ENCODE measurements at places on chromosomes 7 and 10.

GRCh38 chr7:35905555-35905954 lies 104.7 kb downstream of the SEPTIN7 start:
- no peaks in the 10 kb centered on the region for H3K27me3 ChIP-seq
- DNase-seq, result no peak
- H3K4me1 ChIP-seq, result no peaks in the 10 kb centered on the region
- H3K4me3 ChIP-seq, result no peak overlapping the region

- no peaks in the 10 kb centered on the region for H3K27me3 ChIP-seq
- no peaks in the 10 kb centered on the region for H3K36me3 ChIP-seq
- DNase-seq, result no peak
- no peaks in the 10 kb centered on the region for H3K4me1 ChIP-seq
- H3K4me3 ChIP-seq, result no peak overlapping the region
These were observed 423.2 kb upstream of the PCDH15 start for GRCh38 chr10:55224007-55224781.

DNA sequence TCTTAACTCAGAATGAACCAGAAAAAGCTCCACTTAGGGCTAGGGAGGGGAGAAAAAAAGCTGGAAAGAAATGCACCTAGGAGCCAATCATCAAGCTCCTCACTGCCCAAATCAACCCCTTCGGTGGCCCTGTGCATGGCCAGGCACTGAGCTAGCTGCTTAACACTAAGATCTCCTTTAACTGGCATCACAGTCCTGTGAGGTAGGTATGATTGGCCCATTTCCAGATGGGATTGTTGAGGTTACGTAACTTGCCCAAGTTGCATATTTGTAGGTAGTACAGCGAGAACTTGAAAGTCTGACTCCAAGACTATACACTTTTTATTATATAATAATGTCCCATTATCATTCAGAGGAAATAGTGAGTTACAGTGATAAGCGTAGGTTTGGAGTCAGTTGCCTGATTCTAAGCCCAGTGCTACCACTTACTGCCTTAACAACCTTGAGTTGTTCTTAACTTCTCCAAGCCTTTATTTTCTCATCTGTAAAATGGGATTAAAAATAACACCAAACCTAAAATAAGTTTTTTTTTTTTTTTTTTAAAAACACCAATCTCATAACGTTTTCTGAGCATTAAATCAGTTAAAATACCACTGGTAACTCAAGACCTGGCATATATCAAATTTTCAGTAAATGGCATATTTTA lies 37.2 kb upstream of the ACSL5 start:
- H3K27ac ChIP-seq, result no peak overlapping the region
- no peaks in the 10 kb centered on the region for H3K4me1 ChIP-seq
- no peaks in the 10 kb centered on the region for H3K27me3 ChIP-seq
- no peak for DNase-seq
- no peaks in the 10 kb centered on the region for H3K36me3 ChIP-seq

GRCh38 chr7:70159121-70159520 lies 560.8 kb downstream of the AUTS2 start:
- no peak for DNase-seq
- H3K27ac ChIP-seq, result no peak overlapping the region
- no peaks in the 10 kb centered on the region for H3K27me3 ChIP-seq

DNA sequence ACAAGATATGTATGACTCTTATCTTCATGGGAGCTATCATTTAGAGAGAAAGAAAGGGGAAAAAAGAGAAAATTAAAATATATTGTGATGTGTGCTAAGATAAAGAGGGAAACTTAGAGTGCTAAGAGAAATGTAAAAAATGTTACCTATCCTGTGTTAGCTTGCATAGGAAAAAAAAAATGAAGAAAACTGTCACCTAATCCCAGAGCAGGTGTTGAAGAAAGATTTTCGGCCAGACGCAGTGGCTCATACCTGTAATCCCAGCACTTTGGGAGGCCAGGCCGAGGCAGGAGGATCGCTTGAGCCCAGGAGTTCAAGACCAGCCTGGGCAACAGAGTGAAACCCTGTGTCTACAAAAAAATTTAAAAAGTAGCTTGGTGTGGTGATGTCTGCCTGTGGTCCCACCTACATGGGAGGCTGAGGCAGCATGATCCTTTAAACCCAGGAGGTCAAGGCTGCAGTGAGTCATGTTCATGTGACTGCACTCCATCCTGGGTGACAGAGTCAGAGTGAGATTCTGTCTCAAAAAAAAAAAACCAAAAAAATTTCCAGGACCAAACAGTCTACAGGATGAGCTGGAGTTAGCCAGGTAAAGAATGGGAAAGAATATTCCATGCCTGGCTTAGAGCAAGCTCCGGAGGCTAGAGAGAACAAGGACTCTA lies 2.4 kb upstream of the MKLN1 start:
- H3K36me3 ChIP-seq, result no peaks in the 10 kb centered on the region
- H3K4me3 ChIP-seq, result no peak overlapping the region
- H3K27me3 ChIP-seq, result no peaks in the 10 kb centered on the region
- no peak for DNase-seq
- H3K4me1 ChIP-seq, result peaks cover 7% of the 10 kb centered on the region
- no peak overlapping the region for H3K27ac ChIP-seq

DNA sequence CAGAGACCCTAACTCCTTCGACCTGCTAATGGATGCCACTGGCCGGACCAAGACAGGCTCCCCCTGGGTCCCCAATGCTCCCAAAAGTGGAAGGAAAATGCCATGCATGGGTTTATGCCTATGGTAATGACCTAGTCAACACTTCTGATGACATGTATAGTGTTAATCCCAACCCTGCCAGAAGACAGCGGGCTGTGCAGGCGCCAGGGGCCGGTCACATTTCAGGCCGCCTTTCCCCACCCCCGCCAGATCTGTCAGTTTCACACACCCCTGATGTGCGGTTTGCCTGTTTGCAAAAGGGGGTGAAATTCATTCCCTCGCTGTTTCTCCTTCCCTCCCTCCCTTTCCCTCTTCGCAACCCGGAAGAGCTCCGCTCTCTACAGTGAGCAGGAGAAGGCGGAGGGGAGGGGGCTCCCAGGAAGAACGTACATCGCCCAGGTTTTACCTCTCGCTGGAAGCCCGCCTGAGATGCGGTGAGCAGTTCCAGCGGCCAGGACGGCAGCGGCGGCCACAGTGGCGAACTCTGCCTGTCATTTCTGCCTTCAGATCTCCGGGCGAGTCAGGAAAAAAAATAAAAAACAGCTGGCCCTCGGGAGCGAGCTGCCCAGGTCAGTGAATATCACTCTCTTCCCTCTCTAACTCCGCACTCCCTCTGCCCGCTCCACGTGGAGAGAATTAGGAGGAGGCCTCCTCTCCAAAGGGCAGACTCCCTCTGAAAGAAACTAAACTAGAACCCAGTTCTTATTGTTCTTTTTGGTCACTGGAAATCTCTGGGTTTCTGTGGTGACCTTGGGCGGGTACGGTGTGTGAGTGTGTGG lies 9.4 kb upstream of the GATA3 start:
- peak overlapping the region; percentile 40 for H3K4me3 ChIP-seq
- H3K36me3 ChIP-seq, result no peaks in the 10 kb centered on the region
- H3K4me1 ChIP-seq, result peaks cover 27% of the 10 kb centered on the region
- peak; percentile 91 for DNase-seq
- H3K27ac ChIP-seq, result no peak overlapping the region

DNA sequence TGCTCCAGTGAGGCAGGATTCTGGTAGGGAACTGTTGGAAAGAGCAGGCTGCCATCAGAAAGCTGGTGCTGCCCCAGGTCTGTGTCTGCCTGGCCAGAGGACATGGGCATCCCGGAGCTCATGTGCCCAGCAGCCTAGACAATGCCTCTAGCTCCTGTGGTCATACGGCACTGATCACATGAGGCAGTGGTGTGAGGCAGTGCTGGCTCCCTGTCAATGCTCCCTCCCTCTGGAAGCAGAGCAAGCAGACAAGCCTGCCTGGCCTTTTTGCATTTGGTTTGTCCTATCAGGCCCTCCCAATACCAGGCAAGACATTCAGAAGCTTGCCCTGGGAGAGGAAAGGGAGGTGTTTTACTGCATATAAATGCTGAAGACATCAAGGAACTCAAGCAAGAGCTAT lies 19.5 kb upstream of the MMP21 start:
- H3K4me1 ChIP-seq, result no peaks in the 10 kb centered on the region
- peaks cover 2% of the 10 kb centered on the region for H3K36me3 ChIP-seq
- no peak for DNase-seq
- no peaks in the 10 kb centered on the region for H3K27me3 ChIP-seq
- no peak overlapping the region for H3K4me3 ChIP-seq
- no peak overlapping the region for H3K27ac ChIP-seq

DNA sequence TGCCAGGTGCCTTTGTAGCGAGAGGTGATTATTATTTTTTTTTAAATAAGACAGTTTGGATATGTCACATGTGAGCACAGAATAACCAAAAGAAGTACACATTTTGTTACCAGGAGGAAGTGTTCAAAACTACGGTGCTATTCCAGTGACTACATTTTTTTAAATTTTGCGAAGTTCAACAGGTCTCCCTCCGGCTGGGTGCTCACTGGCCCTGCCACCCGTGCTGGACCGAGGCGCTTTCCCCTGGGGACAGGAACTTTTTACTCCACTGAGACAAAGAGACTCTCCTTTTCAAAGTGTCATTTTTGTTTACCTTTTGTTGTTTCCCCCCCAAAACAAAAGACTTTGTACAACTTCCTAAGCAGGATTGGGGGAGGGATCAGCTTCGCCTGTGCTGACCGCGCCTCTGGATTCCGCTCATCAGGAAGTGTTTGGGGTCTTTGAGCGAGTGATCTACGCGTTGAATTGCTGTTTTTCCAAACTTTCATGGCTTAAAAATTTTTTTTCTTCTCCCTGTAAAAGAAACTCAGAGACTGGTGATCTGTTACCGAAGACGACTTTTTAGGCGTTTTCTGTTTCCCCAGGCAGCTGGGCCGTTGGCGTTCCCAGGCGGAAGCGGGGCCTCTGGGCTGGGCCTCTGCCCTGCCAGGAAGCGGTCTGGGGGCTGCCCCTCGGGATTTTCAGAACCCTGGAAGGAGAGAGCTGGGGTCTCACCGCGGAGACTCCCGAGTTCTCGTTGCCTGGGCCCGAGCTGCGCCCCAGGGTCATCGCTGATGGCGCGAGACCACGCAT lies 7.2 kb downstream of the EN2 start:
- no peaks in the 10 kb centered on the region for H3K36me3 ChIP-seq
- no peak overlapping the region for H3K4me3 ChIP-seq
- no peak for DNase-seq
- no peaks in the 10 kb centered on the region for H3K4me1 ChIP-seq

DNA sequence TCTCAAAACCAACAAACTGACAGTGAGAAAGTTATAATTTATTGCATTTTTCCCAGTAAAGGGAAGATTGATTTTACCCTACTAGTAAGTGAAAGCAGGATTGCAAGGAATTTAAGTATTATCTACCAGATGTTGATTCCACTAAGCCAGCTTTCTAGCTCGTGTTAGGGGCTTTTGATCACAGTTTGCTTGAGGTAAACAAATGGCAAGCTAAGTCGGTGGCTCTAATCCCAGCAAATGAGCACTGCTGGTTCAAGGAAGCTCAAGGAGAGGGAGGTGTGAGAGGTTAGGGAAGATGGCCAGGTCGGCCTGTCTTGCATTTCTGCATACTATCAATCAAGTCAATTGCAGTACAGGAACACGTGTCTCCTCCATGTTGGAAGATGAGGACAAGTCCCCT lies 448.7 kb upstream of the POM121L12 start:
- no peak overlapping the region for H3K27ac ChIP-seq
- no peak overlapping the region for H3K4me3 ChIP-seq
- H3K27me3 ChIP-seq, result no peaks in the 10 kb centered on the region
- DNase-seq, result peak; percentile 93

GRCh38 chr7:94394437-94395140 lies at the start of gene COL1A2:
COL1A2 (plus strand) TSS chr7:94394895; CDS start chr7:94395032, 137 bp downstream.
- H3K4me1 ChIP-seq, result peaks cover 7% of the 10 kb centered on the region
- peak; percentile 90 for DNase-seq
- H3K27ac ChIP-seq, result peak within 1 kb of the TSS; percentile 32
- no peaks in the 10 kb centered on the region for H3K36me3 ChIP-seq
- no peaks in the 10 kb centered on the region for H3K27me3 ChIP-seq

- no peak for DNase-seq
- no peaks in the 10 kb centered on the region for H3K27me3 ChIP-seq
- no peak overlapping the region for H3K4me3 ChIP-seq
- no peak overlapping the region for H3K27ac ChIP-seq
- no peaks in the 10 kb centered on the region for H3K36me3 ChIP-seq
These were observed 226.3 kb upstream of the NPVF start for GRCh38 chr7:25454562-25455041.

GRCh38 chr10:36765782-36766414 lies 359.5 kb upstream of the ANKRD30A start:
- no peak overlapping the region for H3K27ac ChIP-seq
- no peaks in the 10 kb centered on the region for H3K27me3 ChIP-seq
- H3K36me3 ChIP-seq, result no peaks in the 10 kb centered on the region
- no peak for DNase-seq
- H3K4me3 ChIP-seq, result no peak overlapping the region
